ENCODE measurements at places on chromosomes 2 and 18. TPM values are rescaled to one million over a fixed set of nuclear protein-coding genes. Genes with fewer than 3 reads are reported as not detected.

Gene ITM2C
- polyA plus RNA-seq = 36.2 TPM

Gene RFTN2
- 0.21 TPM for polyA plus RNA-seq

- H3K36me3 ChIP-seq = no peaks in the 10 kb centered on the region
- H3K4me3 ChIP-seq = no peak overlapping the region
- no peaks in the 10 kb centered on the region for H3K4me1 ChIP-seq
- DNase-seq = no peak
These were observed 21.9 kb upstream of the PAX3 start for GRCh38 chr2:222320436-222321395.

DNA sequence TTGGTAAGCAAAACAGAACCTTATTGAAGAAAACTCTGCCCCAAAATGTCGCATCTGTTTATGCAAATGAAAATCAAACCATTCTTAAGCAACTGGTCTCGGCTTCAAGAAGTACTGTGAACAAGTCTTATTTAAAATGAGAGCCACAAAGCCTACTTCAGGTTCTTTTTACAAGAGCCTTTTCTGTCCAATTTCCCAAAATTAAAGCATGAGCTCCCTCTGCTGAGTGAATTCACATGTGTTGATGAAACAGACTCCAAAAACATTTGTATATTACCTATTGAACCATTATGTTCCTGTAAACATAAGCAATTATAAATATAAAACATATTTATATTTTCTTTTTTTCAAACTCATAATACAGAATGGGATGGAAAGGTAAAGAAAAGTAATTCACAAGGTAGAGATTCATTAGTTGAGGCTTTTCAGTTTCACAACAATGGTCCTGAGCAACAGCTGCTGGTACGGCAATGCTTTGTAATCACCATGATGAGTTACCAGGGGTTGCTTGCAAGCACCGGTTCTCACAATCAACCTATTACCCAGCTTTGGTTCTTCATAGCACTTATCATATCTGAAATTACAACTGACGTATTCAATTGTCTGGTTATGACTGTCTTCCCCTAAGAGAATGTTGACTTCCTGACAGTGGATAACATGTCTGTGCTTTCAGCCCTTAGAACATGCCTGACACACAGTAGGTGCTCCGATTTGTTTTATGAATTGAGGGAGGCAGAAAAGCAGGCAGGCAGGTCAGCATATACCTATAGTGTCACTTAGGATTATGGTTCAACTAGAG lies 108.4 kb upstream of the BZW1 start:
- H3K4me3 ChIP-seq = no peak overlapping the region
- H3K27me3 ChIP-seq = no peaks in the 10 kb centered on the region
- no peaks in the 10 kb centered on the region for H3K4me1 ChIP-seq
- H3K27ac ChIP-seq = no peak overlapping the region
- H3K36me3 ChIP-seq = no peaks in the 10 kb centered on the region
- peak; percentile 24 for DNase-seq

- H3K4me3 ChIP-seq = no peak overlapping the region
- H3K27me3 ChIP-seq = no peaks in the 10 kb centered on the region
- DNase-seq = no peak
- H3K4me1 ChIP-seq = peaks cover 21% of the 10 kb centered on the region
- no peak overlapping the region for H3K27ac ChIP-seq
- H3K36me3 ChIP-seq = peaks cover 4% of the 10 kb centered on the region
These were observed 4.7 kb upstream of the ORC2 start for GRCh38 chr2:200968162-200968561.

DNA sequence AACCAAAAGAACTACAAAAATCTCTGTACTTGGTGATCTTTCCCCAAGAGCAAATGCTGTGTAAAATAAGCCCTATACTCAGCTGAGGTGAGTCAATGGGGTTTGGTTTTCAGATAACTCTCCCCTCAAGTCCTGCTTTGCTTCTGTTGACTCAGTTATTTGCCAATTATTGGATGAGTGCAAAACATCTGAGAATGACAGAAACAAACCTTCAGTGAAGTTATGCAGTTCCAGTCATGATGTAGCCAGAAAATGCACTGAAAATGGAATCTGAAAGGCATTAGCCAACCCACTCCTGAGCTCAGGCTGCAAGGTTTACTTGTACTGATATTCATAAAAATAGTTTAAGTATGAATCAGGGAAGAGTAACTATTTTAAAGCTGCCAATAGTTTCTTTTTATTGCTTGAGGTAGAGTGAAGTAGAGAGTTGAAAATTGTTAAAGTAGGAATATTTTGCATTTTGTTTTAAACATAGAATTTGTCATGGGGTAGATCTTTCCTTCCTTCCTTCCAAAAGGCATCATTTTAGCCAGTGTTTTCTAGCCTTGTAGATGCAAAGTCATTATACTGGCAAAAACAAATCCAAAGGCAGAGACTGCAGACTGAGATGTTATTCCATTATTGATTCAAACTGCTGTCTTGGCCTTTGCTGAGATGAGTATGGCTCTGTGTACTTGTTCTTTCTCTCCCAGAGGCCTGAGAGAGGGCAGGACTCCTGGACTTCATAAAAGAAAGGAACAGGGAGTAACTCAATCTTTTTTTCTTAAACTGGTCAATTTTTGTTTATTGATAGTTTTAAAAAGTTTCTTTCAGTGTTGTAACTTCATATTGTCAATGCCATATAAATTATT lies 215.3 kb downstream of the RND3 start:
- no peak overlapping the region for H3K27ac ChIP-seq
- no peaks in the 10 kb centered on the region for H3K27me3 ChIP-seq
- H3K36me3 ChIP-seq = no peaks in the 10 kb centered on the region
- H3K4me1 ChIP-seq = no peaks in the 10 kb centered on the region

All from naive thymus-derived CD4-positive, alpha-beta T cell (primary cell).